ENCODE measurements at places on chromosomes 7 and 10.

DNA sequence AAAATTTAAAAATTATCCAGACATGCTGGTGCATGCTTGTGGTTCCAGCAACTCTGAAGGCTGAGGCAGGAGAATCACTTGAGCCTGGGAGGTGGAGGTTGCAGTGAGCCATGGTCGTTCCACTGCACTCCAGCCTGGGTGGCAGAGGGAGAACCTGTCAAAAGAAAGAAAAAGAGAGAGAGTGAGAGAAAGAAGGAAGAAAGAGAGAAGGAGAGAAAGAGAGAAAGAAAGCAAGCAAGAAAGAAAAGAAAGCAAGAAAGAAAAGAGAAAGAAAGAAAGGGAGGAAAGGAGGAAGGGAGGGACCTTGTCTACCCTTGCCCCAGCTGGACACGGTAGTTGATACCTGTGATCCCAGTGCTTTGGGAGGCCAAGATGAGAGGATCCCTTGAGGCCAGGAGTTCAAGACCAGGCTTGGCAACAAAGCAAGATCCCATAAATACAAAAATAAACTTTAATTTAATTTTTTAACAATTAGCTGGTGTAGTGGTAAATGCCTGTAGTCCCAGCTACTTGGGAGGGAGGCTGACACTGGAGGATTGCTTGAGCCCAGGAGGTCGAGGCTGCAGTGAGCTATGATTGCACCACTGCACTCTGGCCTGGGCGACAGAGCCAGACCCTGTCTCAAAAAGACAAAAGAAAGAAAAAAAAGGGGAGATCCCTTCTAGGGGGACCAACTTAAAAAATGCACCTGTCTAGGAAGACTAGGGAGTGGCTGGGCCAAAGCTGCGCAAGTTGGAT, 9.2 kb downstream of the NYAP1 start:
- DNase-seq = no peak

GRCh38 chr7:67990716-67991115, 994.1 kb downstream of the TYW1 start:
- DNase-seq = no peak

- DNase-seq = no peak
These were observed 16.7 kb downstream of the GHITM start for GRCh38 chr10:84156009-84156408.

GRCh38 chr7:29077854-29078253, 68.5 kb downstream of the CPVL start:
- DNase-seq = no peak

DNA sequence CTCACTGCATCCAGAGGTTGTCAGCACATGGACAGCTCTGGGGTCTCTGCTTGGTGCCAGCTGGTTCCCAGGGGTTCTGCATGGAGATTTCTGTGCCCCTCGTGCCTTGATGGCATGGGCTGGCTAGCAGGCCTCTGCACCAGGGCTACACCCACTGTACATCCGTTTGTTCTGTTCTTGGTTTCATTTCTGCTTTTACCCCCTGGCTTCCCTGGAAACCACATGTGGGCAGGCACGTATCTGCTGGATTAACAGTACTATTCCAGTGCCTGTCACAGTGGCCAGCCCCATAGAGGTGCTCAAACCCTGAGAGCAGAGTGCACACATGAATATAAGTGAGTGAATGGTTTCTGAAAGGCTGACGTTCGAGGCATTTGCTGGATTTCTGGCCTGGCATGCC, 207.2 kb upstream of the GPR26 start:
- DNase-seq = no peak

- DNase-seq = no peak
These were observed 71.0 kb upstream of the NKX6-2 start for GRCh38 chr10:132856869-132857524.

DNA sequence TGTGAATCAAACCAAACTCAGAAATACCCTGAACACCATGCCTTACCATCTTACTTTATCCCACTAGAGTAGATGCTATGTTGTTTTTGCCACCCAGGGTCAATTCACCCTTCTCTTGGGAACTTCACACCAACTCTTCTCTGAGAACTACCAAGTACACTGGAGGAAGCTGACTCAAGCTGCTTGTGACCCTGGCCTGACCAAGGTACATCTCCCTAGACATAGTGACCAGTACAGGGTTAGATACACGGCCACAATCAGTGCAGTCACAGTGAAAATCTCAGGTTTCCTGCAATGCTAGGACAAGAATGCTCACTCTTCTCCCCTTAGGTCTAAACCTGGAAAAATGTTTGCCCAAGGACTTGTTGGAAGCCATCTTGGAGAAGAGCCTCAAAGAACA, 31.8 kb downstream of the EZH2 start:
- DNase-seq = no peak

DNA sequence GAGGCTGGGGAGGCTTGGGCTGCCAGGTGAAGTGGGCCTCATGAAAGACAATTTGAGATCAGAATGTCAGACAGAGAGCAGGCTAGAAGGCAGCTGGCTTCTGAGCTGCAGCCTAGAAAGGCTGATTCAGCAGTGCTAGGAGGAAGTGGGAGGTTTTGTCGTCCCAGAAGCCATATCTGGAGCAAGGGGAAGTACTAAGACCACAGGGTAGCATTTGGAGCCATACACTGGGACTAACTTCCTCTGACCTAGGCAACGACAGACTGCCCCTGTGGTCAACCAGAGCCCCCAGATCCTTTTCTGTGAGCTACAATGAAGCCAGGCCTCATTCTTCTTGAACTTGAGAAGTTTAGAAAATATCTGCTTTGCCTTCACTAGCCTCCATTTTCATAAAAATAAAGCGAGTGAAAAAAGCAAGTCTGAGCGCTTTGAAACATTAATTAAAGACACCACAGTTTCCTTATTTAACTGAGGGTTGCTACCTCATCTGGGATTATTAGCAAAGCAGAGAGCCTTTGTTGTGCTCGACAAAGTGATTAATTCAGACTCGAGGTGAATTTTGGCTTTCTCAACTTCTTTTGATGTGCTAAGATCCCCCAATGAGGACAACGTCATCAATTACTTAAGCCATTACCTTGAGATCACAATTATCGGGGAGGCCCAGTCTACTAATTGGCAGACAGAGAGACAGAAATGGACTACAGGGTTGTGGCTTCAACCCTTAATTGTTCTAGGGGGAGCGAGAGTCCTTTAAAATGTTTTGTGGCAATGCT, 26.6 kb downstream of the TBXAS1 start:
- DNase-seq = peak; percentile 45

DNA sequence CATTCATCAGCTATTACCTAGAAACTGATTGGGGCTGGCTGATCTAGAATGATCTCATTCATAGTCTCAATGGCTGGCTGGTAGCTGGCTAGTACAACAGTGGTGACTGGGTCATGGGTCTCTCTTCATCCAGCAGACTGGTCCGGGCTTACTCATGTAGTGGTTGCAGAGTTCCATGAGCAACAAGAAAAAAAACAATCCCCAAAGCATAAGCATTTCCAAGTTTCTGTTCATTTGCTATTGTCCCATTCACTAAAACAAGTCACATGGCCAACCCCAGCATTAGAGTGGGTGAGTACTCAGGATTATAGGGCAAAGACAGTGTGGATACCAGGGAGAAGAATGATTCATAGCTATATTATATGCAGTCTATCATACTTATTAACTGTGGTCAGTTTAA, 85.2 kb upstream of the SEMA3C start:
- DNase-seq = no peak

GRCh38 chr10:75450644-75451640, 19.5 kb downstream of the LRMDA start:
- no peak for DNase-seq

DNA sequence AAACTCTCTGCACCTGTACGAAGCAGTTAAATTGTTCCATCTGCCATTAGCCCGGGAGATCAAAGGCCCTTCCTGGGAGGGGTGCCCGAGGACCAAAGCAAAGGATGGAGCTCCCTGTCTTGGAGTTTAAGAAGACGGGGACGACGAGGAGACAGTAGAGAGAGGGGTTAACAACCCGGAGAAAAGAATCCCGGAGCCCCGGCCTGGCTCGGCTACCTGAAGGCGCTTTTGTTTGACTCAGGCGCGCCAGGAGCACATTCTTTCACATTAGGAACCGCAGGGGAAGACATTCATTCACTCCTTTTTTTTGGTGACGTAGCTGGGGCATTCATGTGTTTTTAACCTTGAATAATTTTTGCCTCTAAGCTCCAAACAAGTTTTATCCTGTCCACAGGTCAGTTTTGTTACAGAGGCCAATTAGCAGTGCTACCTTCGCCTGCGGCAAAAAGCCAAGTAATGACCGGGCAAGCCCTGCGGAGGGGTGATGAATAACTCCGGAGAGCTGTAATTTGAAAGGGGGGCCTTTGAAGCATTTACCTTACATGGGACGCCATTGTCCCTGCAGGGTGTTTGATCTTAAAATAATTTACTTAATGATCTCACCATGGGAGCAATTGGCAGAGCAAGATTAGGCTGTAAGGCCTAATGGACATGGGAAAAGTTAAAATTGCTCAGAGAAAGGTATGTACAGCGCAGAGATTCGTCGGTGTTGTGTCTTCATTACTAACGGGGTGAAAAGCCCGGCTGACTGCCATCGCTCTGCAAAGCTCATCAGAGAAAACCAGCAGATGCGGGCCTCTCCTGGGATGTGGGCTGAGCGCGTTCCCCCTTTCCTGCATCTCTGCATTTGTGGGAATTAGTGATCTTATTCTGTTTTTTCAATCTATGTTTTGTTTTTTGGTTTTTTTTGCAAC, 258.0 kb upstream of the SP4 start:
- DNase-seq = no peak

DNA sequence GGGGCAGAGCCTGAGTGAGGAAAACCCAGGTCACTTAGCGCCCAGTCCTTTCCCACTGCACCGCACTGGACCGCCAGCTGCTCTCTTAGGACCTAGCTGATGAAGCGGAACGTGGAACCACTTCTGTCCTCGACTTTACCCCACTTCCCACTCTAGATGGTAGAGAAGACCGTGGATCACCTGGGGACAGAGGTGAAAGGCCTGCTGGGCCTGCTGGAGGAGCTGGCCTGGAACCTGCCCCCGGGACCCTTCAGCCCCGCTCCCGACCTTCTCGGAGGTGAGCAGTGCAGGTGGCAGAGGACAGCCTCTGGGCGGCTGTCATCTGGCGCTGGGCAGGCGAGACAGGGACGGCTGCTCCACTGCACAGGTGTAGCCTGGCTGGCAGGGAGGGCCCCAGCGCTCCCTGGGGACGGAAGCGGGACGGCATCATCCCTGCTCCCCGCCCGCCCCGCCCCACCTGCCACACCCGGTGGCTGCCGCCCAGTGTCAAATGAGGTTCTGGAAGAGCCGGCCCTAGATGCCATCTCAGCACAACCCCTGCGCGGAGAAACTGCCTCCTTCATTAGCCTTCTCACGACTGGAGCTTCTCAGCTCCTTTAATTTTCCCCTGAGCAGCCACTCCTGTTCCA, 11.7 kb downstream of the PLAC9 start:
- peak; percentile 53 for DNase-seq

DNA sequence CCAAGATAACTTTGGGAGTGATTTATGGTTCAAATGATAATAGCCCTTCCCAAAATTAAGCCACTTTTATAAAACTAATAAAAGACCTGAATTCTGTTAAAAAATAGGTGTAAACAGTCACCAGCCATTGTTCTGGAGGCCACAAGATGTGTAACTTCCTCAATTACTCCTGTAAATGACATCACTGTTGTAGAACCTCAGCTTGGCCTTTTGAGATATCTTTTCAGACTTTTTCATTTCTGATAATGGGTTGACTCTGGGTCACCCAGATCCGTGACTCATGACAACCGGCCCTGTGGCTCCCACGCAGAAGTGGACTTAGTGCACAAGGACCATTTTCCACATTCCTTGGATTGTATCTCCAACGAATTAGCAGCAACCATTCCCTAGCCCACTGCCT, 106.6 kb downstream of the DKK1 start:
- DNase-seq = no peak

DNA sequence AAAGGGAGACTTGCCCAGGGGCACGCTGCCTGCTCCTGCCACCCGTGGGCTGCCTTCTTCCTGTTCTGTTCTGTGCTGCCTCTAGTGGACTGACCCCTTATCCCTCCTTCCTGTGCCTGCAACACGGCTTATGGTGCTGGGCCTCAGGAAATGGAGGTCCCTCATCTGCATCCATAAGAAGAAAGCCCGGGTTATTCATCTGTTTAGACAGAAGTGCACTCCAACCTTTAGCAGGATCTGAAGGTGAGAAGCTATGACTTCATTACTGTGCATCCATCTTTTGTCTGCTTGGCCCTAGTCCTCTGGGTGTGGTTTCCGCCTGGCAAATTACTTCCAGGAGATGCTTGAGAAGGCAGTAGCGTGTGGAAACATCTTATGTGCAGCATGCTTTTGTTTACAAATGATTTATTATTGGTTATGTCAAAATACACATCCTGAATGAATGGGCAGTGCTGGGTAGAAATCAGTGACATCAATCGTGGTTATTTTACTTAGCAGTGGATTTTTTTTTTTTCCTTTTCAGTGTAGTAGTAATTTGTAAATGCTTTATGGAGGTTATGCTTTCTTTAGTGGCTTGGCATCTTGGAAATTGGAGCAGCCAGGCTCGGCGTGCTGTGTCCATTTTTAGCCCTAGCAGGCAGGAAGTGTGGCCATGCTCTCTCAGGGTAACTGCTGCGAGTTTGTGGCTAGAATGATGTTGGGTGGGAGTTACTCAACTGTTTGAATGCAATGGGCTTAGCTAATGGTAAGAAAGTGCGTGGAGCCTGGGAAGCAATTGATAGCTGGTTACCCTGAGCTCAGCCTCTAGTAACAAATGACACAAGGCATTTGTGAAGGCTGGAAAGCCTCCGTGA, 12.7 kb downstream of the PTPRE start:
- DNase-seq = peak; percentile 25

GRCh38 chr7:149689291-149689721, 84.1 kb downstream of the ZNF467 start:
- DNase-seq = no peak

DNA sequence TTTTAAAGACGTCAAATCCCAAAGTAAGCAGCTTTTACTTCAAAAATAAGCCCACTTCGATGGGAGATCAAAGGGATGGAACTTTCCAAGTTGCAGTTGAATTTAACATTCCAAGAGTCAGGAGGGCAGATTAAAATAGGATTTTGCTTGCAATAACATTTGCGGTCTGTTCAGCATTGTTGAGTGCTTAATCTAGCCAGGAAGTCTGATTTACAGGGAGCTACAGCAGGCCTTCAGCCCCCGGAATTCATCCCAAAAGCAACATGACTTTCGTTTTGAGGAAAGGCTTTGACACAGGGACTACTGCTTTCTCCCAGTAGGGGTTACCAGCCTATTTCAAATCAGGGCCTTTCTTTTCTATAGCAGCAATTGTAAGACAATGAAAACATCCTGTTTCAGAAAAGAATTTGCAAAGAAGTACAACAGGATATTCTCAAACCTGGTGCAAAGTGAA, 279.6 kb upstream of the PITRM1 start:
- DNase-seq = no peak

GRCh38 chr10:49549640-49550346, 10.9 kb upstream of the ERCC6 start:
- DNase-seq = no peak

DNA sequence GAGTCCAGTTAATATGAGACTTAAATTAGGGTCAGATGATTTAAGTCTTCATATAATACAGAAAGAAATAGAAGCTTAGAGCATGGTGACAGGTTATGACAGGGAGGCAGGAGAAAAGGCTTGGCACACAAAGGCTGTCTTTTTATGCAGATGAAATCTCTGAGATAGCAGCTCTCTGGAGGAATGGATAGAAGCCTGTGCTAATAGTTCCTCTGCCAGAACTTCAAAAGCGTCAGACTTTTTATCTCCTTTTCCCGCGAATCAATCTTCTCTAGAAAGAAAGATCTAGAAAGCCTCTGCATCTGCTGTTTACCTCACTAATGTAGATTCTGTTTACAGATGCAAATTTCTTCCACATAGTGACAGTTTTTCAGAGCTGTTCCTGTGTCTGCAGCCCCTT, 1106.2 kb downstream of the XPNPEP1 start:
- DNase-seq = no peak
